ENCODE measurements at places on chromosomes 4 and X. TPM values are rescaled to one million over a fixed set of nuclear protein-coding genes. Genes with fewer than 3 reads are reported as not detected.

Gene CRMP1
- total RNA-seq, result under 0.01 TPM

Gene ASB5
- 2.4 TPM for total RNA-seq

Gene ERVMER34-1
- under 0.01 TPM for total RNA-seq

Gene JAKMIP1
- not detected for total RNA-seq

Gene DUSP21
- not detected for total RNA-seq

Gene PNMA5
- total RNA-seq, result not detected

Gene IGFBP7
- 405 TPM for total RNA-seq

Gene RS1
- not detected for total RNA-seq

Gene NR3C2
- 1.00 TPM for total RNA-seq

Gene RPS6KA6
- total RNA-seq, result 12.7 TPM

Gene MAMLD1
- total RNA-seq, result 0.85 TPM

Gene OPRPN
- not detected for total RNA-seq

Gene FABP2
- total RNA-seq, result not detected

Gene RNF128
- total RNA-seq, result 5.7 TPM

Gene MAGIX
- 1.4 TPM for total RNA-seq

Gene FATE1
- total RNA-seq, result not detected

Gene PPEF1
- total RNA-seq, result 0.85 TPM

Gene ZNF185
- 0.43 TPM for total RNA-seq

Gene ZNF280C
- total RNA-seq, result 2.6 TPM

Gene FGFR3
- 1.6 TPM for total RNA-seq

Gene METAP1
- 15.4 TPM for total RNA-seq

Gene MED12
- total RNA-seq, result 23.9 TPM

Gene HELT
- total RNA-seq, result not detected

Gene PRDM8
- 2.8 TPM for total RNA-seq

Gene TKTL1
- not detected for total RNA-seq

Gene PSAPL1
- total RNA-seq, result not detected

Gene HAND2
- 79.9 TPM for total RNA-seq

Gene NPY5R
- not detected for total RNA-seq

Gene ZNF732
- 0.14 TPM for total RNA-seq

All from smooth muscle cell of bladder (primary cell).